Activated CD4-positive, alpha-beta memory T cell treated with anti-CD3 and anti-CD28 coated beads, Interleukin-2, amount 10 ng/mL, durations not matched to agents 7 days and 5 days (primary cell): ENCODE measurements at places on chromosomes 5 and 9. TPM values are rescaled to one million over a fixed set of nuclear protein-coding genes. Genes with fewer than 3 reads are reported as not detected.

ACTBL2 gene
- total RNA-seq, result not detected

KCNIP1 gene
- total RNA-seq, result not detected

IL11RA gene
- 54.0 TPM for total RNA-seq

GRXCR2 gene
- total RNA-seq, result not detected
